Erythroblast (primary cell): ENCODE measurements at places on chromosomes 6 and 20.

GRCh38 chr6:106568530-106568929, 60.8 kb downstream of the RTN4IP1 start:
- DNase-seq, result no peak

- no peak for DNase-seq
Observed at GRCh38 chr6:147117580-147117979, 86.6 kb upstream of the STXBP5 start.

DNA sequence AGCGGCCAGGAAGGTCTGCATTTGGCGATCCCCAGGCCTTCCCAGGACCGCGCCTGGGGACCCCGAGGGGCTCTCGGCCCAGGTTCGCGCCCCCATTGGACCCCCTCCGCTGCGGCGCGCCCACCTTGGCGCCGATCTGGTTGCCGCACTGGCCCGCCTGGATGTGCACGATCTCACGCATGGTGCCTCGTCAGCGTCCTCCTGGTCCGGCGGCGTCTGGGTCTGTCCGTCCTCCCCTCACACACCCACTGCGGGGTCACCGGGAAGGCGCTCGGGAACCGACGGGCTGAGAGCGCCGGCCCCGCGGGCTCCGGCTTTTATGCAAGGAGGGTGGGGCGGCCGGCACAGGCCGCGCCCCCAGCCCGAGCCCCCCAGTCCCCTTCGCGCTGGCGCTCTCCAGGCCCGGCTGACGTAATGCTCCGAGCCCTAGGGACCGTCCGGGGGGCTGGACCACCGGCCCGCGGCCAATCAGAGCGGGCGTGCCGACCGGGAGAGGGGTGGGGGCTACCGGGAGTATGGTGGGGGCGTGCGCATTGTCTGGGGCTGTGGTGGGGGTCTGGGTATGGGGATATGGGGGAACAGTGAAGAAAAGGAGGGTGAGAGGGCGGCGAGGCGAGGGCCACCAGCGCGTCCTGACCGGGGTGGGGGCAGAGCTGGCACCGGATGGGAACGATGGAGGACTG, at the start of gene TUBB2B:
Gene TUBB2B, minus strand, starts transcription at position 291 of the 683 bp plus-strand sequence. Its CDS starts 110 bp downstream, at position 181.
- DNase-seq, result no peak

GRCh38 chr6:139240161-139241010, 51.4 kb downstream of the TXLNB start:
- DNase-seq, result no peak

- DNase-seq, result no peak
Observed at GRCh38 chr6:149701714-149702113, 16.2 kb downstream of the LATS1 start.

DNA sequence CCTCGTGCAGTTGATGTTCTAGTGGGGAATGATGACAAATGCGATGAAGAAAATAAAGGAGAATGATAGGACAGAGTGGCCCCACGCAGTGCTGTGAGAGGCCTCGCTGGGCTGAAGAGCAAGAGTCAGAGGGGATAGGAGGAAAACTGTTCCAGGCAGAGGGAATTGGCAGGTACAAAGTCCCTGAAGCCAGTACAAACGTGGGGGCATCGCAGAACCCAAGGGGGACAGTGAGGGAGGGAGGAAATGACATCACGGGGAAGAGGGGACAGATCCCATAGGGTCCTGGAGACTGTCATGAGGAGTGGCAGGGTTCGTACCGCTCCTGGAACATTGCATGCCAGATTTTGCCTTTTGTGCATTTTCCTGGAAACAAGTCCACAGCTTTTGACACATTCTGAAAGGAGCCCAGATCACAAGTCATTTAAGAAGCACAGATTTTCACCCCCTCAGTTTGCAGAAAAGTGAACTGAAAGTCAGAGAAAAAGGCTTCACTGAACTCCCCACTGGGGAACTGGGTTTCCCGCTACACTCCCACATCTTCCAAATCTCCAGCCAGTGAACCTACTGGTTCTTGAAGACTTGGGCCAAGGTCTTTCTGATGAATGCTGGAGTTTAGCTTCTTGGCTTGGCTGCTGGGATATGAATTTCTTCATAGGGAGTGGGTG, 77.0 kb downstream of the SULF2 start:
- DNase-seq, result no peak

DNA sequence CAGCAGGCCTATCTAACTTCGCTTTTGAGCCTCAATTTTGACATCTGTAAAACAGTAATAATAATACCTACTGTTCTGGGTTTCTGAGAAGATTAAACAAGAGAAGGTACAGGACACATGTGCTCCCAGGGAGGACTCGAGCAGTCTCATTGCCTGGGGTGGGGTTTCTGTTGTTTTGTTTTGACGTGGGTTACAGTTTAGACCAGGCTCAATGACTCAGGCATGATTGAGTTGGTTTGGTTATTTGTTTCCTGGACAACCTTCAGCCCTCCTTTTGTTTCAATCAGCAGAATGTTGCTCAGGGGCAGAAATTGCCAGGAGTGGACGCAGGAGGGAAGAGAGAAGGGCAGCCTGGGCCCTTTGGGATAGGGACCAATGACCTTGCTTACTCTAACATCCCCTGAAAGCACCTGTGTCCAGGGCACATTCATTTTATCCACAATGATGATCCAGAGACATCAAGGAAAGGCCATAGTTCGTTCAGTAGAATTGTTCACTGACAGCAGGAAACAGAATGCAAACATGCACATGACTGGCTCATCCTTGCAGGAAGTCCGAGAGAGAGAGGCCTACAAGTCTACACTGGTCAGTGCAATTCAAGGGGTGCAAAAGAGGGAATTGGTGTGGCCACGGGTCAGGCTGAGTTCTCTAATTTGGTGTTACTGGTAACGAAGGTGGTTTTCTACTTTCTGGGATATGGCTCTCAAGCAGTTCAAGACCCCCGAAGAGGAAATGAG, 74.5 kb upstream of the MRPS10 start:
- no peak for DNase-seq

- peak; percentile 97 for DNase-seq
Observed at GRCh38 chr6:44225579-44226325, 2.4 kb downstream of the SLC29A1 start.

DNA sequence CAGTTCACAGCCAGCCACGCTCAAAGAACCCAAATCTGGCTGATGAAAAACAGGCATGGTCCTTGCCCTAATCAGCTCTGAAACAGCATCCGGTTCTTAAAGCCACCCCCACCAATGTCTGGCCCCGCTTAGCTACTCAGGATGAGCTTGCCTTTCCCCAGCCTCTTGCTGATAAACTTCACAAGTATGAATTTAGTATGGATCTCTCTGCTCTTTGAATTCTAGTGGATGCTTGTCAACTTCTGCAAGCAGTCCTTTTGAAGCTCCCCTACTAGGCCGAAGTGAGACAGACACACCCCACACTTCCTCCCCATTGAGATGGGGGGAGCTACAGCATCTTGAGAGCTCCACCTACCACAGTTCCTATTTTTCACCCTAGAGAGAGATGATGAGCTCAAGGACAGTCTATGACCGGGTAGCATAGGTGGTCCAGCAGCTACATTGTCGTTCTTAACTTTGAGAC, 36.7 kb downstream of the EBF4 start:
- DNase-seq, result no peak

GRCh38 chr6:41535766-41536165, 10.4 kb upstream of the FOXP4 start:
- DNase-seq, result no peak

GRCh38 chr6:13513626-13514502, 26.5 kb upstream of the GFOD1 start:
- no peak for DNase-seq

DNA sequence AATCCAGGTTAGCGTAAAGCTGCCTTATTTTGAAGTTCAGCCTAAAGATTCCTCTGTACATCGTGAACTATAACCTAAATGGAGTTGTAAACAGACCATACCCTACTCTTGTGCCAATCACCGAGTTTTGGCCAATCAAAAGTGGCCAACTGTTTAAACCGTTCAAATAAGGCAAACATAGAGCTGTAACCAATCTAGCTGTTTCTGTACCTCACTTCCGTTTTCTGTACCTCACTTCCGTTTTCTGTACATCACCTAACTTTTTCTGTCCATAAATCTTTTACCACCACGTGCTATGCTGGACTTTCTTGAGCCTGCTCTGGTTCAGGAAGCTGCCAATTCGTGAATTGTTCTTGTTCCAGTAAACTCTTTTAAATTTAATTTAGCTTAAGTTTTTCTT, 39.7 kb downstream of the LBP start:
- DNase-seq, result no peak

- DNase-seq, result no peak
Observed at GRCh38 chr6:76694795-76695194, 622.3 kb upstream of the IMPG1 start.

- no peak for DNase-seq
Observed at GRCh38 chr6:169667716-169668115, 34.1 kb downstream of the WDR27 start.

GRCh38 chr20:22905658-22906057, 129.5 kb upstream of the SSTR4 start:
- no peak for DNase-seq

DNA sequence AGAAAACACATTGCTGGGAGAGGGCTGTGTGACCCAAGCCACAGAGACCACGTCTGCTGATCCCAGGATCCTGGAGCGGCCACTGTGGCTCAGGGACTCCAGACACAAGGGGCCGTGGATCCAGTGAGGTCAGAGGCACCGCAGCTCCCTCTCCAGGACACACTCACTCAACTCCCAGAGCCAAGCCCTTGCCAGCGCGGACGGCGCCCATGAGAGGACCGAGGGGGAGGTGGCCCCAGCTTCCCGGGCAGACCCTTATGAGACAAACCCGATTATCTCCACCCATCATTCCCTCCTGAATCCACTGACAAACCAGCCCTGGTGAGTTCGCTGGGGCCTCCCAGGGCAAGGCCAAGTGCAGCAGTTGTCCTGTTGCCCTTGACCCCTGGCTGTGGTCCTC, 201.2 kb downstream of the TAF4 start:
- no peak for DNase-seq

GRCh38 chr20:19382386-19383340, 170.2 kb downstream of the SLC24A3 start:
- no peak for DNase-seq

DNA sequence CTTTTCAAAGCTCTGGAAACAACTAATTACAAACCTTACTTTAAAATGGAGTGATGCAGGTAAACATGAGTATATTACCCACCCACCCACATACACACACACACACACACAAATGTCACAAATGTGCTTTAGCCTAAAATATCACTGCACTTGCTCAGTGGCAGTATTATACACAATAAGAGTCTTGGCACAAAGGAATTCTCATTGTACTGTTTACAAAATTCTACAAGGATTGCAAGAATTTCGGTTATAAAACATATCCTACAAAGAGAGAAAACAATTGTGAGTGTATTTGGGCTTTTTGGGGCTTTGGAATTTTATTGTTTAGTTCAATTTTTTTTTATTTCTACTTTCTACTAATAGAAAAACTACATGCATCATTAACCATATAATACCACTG, 113.2 kb upstream of the BEND6 start:
- DNase-seq, result no peak

GRCh38 chr20:59217173-59217572, 53.6 kb downstream of the ZNF831 start:
- no peak for DNase-seq

- no peak for DNase-seq
Observed at GRCh38 chr6:84486526-84486925, 259.1 kb upstream of the CEP162 start.

- DNase-seq, result no peak
Observed at GRCh38 chr20:57573894-57574293, 13.0 kb downstream of the PCK1 start.

- no peak for DNase-seq
Observed at GRCh38 chr20:36079486-36079885, 75.1 kb upstream of the EPB41L1 start.

- DNase-seq, result no peak
Observed at GRCh38 chr6:136790411-136791295, 1.6 kb downstream of the MAP3K5 start.

- DNase-seq, result no peak
Observed at GRCh38 chr20:23510000-23510590, 19.2 kb downstream of the CST8 start.

GRCh38 chr6:14423330-14423729, 305.8 kb downstream of the CD83 start:
- no peak for DNase-seq

- DNase-seq, result no peak
Observed at GRCh38 chr20:38963745-38964144, 1.6 kb downstream of the DHX35 start.

GRCh38 chr6:53309059-53309900, 39.5 kb downstream of the ELOVL5 start:
- peak; percentile 71 for DNase-seq

DNA sequence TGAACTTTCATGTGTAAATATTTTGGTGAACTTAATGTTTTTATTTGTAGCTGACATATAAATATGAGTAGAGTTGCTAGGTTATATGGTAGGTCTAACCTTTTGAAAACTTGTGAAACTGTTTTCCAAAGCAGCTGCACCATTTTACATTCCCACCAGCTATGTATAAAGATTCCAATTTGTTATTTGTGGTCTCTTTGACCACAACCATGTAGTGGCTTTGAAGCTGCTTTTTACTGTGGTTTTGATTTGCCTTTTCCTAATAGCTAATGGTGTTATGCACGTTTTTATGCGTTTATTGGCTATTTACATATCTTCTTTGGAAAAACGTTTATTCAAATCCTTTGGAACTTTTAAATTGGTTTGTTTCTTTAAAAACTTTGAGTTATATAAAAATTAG, 10.3 kb downstream of the CST3 start:
- DNase-seq, result no peak

DNA sequence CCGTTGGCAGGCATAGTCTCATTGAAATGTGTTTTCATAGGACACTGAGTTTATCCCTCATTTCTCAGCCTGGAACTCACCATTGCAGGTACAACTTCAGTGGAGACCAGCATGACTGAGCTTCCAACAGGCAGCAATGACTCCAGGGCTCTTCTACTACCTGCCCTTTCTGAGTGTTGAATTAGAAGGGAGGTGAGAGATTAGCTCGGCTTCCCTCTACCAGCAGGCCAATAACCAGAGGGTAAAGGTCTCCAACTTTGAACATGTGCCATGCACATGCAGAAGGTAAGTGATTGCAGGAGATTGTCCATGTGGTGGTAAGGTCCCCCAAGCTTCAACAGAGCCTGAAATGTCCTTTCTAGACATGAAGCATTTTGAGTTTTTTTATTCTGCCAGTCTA, 233.8 kb upstream of the SUPT3H start:
- DNase-seq, result no peak

- no peak for DNase-seq
Observed at GRCh38 chr6:15685619-15686018, 22.8 kb upstream of the DTNBP1 start.

- no peak for DNase-seq
Observed at GRCh38 chr20:12860619-12861247, 148.0 kb upstream of the SPTLC3 start.

DNA sequence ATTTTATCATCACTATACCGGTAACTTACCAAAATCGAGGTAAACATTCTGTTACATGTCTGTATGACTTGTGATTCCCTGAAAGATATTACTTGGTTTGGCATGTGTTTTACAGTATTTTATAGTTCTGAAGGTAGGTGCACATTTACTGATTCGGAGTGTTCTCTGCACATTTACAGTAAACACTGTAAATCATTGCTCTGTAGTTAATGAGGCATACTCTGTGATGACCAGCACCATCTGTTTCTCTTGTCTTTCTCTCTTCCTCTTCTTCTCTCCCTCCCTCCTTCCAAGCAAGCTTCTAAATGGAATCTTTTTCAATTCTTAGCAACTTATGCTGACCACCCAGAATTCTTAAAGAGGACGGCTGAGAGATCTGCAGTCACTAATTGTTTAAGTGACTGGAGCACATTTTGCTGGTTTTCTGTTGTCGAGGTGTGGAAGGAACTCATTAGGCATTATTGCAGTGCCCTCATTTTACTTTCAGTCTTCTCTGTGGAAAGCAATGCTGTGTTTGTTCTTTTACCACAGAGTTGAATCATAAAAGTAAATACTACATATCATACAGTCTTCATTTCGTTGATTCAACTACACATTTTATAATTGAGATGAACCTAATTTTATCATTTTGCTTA, 126.5 kb downstream of the UTRN start:
- no peak for DNase-seq
